ENCODE measurements at places on chromosomes 16 and 17. TPM values are rescaled to one million over a fixed set of nuclear protein-coding genes. Genes with fewer than 3 reads are reported as not detected.

Gene TP53TG3F
- not detected for total RNA-seq

Gene KRTAP1-1
- total RNA-seq, result 0.25 TPM

Gene GRB7
- 25.7 TPM for total RNA-seq

Gene NAE1
- total RNA-seq, result 81.0 TPM

Gene PPP1R1B
- 0.15 TPM for total RNA-seq

Gene AURKB
- total RNA-seq, result 1.0 TPM

Gene VASN
- 10.6 TPM for total RNA-seq

Gene JPT1
- 366 TPM for total RNA-seq

Gene ALOX12B
- not detected for total RNA-seq

Gene CCDC200
- total RNA-seq, result not detected

Gene NPIPA5
- total RNA-seq, result not detected

Gene SLFN11
- total RNA-seq, result 8.2 TPM

Gene SLC9A5
- total RNA-seq, result 0.60 TPM

Gene ACSM3
- 8.5 TPM for total RNA-seq

Gene MIEN1
- 12.7 TPM for total RNA-seq

Gene NEUROD2
- total RNA-seq, result not detected

Gene TBC1D3
- not detected for total RNA-seq

Gene KRTAP4-4
- not detected for total RNA-seq

Gene SALL1
- total RNA-seq, result 25.2 TPM

Gene HCRT
- not detected for total RNA-seq

Gene SMIM36
- not detected for total RNA-seq

Gene ADAMTS18
- total RNA-seq, result 0.10 TPM

Gene SP2
- 3.1 TPM for total RNA-seq

Gene CLEC10A
- not detected for total RNA-seq

Gene TPSG1
- total RNA-seq, result not detected

Gene CES4A
- 13.6 TPM for total RNA-seq

Gene UBTF
- total RNA-seq, result 27.8 TPM

Gene PALB2
- total RNA-seq, result 15.4 TPM

Gene MSLN
- 13.5 TPM for total RNA-seq

Gene FZD2
- 19.9 TPM for total RNA-seq

Gene TRIM37
- total RNA-seq, result 63.4 TPM

Gene STUB1
- total RNA-seq, result 78.5 TPM

Gene TBC1D3C
- total RNA-seq, result not detected

Gene SEPTIN1
- not detected for total RNA-seq

Gene C17orf100
- total RNA-seq, result 1.4 TPM

Gene MYL4
- total RNA-seq, result not detected

Gene IL17C
- total RNA-seq, result not detected

Gene GPRC5C
- total RNA-seq, result 345 TPM

Gene FAM20A
- total RNA-seq, result 12.9 TPM

Gene GEMIN4
- 15.2 TPM for total RNA-seq
